NCI-H524 (cell line): ENCODE measurements at places on chromosomes 16 and 17.

DNA sequence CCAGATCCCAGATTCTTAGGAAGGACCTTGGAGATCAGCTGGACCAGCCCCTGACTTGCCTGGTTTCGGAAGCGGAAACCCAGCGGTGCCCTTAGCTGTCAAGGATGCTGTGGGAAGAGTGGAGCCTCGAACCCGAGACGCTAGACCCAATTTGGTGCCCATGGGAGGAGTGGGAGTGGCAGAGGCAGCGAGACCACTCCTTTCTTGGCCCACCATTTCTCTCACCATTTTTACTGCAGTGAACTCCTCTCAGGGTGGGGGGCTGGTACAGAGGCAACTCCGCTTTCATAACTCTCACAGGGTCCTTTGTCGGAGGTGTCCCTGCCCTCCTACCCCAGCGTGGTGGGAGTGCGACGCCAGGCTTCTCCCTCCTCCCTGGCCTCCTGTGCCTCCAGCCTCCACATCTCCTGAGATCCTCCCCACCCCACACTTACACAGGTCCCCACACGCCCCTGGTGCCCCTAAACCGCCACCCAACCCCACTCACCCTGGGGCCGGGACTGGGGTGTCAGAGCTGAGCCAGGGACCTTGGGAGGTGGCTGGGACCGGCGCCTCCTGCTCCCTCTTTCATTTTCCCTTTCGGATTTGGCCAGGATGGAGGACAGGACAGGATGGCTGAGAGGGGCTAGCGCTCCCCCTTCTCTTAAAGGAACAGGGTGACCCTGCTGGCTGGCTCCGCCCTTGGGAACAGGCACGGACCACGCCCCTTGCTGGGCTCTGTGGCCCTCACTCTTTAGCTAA lies at the start of gene GJD3:
TSS of gene GJD3 (minus strand) at position 617 of the 741 bp plus-strand sequence. CDS start 922 bp downstream, outside the sequence.
- no peak for DNase-seq

- no peak for DNase-seq
These were observed 90.5 kb downstream of the ADAMTS18 start for GRCh38 chr16:77344341-77344740.

- DNase-seq, result no peak
These were observed 34.3 kb downstream of the PITPNC1 start for GRCh38 chr17:67411397-67411796.

- DNase-seq, result no peak
These were observed 10.2 kb upstream of the C17orf78 start for GRCh38 chr17:37365589-37365988.

- no peak for DNase-seq
These were observed 226.1 kb downstream of the C16orf78 start for GRCh38 chr16:49599704-49600103.

DNA sequence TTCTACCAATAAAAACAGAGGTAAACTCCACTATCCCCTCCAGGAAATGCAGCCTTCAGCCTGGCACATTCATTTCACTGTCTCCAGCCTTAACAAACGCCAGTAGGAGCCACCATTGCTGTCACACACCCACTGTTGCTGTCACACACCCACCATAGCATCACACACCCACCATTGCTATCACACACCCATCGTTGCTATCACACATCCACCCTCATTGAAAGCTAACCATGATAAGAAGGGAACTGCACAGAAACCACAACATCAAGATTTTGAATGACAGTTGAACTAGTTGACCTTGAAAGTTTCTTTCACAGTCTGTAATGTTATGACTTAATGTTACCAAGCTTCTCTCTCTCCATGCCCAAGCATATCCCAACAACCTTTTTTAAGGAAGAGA lies 38.1 kb downstream of the SHCBP1 start:
- no peak for DNase-seq

DNA sequence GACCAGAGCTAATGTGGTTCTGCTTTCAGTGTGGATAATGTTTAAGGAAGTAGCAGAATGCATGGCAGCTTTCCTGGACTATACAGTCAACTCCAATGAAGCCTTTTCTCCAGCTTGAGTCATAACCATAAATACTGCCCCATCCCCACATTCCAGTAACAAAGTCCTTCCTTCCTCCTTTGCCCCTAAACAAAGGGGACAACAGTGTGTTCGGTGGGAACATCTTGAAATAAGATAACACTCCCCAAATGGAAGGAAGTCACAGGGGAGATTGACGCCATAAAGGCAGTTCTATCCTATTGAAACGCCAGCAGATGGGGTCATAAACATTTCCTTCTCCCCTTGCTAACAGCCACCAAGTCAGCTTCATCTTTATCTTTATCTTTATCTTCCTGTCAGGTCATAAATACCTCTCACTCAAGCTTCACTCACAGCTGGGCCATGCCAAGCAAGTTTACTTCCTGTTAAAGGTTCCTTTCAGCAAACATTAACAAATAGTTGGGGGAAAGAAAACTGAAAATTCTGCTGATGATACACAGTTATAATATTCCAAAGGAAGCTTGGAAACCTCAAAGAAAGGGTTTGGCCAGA lies 136.7 kb downstream of the SNX11 start:
- no peak for DNase-seq

DNA sequence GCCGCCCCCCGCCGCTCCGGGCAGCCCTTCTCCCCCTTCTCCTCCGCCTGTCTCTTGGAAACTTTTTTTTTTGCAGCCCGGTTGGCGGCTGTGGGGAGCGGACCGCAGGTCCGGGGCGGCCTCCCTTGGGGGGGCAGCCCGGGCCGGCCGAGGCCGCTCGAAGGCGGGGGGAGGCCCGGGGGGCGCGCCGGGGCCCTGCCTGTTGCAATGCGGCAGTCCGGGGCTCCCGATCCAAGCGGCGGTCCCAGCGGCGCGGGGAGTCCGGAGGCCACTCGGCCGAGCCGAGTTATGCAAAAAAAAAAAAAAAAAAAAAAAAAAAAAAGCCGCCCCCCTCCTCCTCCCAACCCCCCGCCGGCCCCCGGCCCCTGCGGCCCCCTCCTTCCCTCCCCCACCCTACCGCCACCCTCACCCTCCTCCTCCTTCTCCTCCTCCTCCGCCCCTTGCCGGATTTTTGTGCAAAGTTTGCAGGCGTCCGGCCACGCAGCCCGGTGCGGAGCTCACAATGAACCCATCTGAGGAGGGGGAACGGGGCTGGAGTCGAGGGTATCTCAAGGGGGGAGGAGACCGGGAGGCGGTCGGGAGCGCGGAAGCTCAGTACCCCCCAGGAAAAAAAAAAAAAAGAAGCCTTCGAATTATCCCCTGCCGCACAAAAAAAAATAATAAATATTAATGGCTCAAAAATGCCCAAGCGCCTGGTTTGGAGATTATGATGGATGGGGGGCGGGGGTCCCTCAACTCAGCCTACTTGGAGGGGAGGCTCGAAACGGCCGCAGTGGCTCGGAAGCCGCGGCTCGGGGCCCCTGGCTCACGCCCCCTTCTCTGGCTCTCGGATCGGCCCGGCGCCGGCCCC lies at the start of gene ZNF423:
TSS of gene ZNF423 (minus strand) at position 291 of the 850 bp plus-strand sequence. CDS start 338 bp downstream, outside the sequence.
- DNase-seq, result peak; percentile 53

DNA sequence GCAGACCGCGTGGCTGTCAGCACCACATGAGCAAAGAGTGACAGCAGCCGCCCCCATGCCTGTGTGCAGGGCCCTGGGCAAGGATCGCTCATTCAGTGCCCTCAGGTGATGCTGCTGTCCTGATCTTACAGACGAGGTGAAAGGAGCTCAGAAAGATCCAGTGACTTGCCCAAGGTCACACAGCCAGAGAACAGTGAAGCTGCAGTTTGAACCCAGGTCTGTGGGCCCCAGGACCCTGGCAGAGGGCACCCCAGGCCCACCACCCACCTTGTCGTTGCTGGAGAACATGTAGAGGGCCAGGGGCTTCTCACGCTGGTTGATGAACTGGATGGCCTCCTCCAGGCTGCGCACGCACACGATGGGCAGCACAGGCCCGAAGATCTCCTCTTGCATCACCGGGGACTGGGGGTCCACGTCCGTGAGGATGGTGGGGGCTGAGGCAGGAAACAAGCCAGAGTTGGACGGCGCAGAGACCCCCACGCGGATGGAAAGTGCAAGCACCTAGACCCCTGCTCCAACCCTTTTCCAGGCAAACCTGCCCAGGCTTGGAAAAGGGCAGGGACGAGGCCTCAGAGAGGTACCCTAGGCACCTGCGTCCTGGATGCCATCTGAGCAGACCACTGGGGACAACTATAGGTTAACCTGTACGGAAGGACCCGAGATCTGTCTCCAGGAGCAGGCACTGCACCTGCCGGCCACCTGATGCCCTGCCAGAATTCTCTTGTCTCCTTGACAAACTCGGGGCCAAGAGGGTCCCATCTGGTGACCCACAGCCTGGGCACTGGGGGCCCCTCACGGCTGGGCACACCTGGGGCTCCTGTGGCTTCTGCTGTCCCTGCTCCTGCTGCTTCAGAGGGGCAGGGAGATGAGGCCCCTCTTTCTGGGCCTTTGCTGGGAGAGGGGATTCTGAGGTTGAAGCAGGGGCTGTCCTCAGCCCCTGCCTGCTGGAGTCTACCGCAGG lies 8.6 kb downstream of the ALDH3A1 start:
- no peak for DNase-seq

GRCh38 chr17:61809816-61810392 lies 53.4 kb downstream of the BRIP1 start:
- no peak for DNase-seq

DNA sequence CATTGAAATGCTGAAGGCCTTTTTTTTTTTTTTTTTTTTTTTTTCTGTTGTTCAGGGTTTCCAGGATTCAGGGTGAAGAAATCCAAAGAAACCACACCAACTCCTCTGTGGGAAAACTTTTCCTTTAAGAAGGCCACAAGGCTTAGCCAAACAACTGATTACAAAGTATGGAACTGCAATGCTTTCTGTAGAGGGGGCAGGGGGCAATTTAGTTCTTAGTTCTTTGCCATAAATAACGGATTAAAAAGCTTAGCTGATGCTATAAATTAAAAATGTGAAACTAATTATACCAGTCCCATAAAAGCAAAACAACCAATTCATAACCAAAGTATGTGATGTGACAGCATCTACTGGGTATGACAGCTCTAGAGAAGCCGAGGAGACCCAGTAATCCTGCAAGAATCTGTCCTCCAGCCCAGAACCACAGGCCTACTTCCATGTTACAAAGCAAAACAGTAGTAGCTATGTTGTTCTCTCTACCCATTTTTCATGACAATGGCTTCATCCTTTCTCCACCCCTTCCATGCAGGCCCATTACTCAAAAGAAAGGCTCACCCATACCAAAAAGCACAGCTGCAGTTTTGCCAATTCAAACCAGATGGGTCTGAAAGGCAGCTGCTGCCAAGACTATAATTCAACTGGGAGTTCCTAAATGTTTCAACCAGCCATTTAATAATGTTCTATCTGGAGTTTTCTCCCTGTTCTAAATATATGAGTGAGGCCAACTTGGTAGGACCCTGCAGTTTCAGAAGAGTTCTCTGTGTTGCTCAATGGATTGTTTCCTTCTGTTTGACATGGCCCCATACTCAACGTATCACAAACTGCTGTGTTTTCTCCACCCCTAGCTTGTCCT lies 167.1 kb upstream of the ZFHX3 start:
- DNase-seq, result no peak

- DNase-seq, result peak; percentile 93
These were observed 171.0 kb downstream of the KATNIP start for GRCh38 chr16:27720731-27721530.

GRCh38 chr17:79808763-79809529 lies 12.1 kb upstream of the CBX8 start:
- no peak for DNase-seq

GRCh38 chr17:1413281-1413791 lies 13.3 kb upstream of the YWHAE start:
- DNase-seq, result no peak

GRCh38 chr16:72896485-72897118 lies 151.3 kb downstream of the ZFHX3 start:
- no peak for DNase-seq

GRCh38 chr16:66447491-66447890 lies 20.4 kb downstream of the BEAN1 start:
- no peak for DNase-seq

GRCh38 chr16:56174411-56174810 lies 16.9 kb upstream of the GNAO1 start:
- DNase-seq, result no peak

- DNase-seq, result no peak
These were observed 54.8 kb downstream of the RAP1GAP2 start for GRCh38 chr17:2850991-2851390.

DNA sequence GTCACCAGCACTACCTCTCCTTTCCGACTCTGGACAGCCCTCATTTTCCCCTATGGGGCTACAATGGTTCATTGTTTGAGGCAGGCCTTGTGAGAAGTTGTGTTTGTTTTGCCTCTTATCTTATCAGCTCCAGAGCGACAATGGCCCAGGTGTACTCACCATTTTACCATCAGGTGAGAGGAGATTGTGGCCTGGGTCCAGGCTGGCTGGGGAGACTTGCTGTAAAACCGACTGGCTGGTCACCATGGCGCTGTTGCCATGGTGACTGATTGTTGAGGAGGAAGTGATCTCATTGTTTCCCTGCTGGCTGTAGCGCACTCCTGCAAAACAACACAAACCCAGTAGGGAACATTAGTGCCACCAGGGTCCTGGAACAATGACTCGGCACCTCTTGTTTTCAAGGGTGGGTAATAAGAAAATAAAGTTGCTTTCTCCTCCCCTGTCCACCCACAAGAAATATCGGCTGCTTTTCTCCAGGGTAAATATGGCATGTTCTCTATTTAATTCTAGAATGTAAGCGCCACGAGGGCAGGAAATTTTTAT lies 34.4 kb downstream of the HNF1B start:
- peak; percentile 43 for DNase-seq

DNA sequence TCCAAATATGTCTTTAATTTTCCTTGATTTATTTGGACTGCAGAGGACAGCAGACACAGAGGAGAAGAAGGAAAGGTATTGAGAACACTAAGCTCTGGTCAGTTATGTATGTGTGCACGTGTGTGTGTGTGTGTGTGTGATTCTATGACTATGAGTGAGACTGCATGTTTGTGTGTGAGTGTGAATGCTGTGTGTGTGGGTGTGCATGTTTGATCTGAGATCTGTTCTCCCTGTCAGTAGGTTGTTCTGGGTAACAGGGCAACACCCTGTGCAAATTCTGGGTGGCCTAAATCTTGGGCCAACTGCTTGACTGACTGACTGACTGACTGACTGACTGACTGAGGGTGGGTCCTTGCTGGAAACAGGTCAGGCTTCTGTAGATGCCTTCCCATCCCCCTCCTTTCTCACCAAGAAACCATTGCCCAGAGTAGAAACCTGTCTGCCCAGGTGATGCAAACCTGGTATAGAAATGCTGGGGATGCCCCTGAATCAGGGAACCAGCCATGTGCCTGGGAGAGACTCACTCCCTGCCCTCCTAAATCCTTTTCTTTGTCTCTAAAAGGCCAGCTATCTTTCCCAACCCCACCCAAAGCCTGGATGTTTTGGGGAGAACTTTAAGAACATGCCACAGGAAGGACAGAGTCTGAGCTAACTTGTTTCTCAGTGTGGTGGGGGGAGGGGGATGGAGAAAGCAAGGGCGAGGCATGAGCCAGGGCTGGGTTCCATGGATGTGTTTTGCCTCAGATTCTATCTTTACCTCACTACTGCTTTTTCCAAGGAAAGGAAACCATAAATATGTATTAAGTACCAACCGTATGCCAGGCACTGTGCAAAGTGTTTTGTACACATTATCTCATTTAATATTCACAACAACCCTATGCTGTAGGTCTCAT lies 4.5 kb upstream of the NR1D1 start:
- no peak for DNase-seq

GRCh38 chr16:75097941-75098901 lies 18.4 kb downstream of the LDHD start:
- DNase-seq, result no peak

GRCh38 chr17:81966343-81967243 lies 5.6 kb upstream of the NOTUM start:
- DNase-seq, result peak; percentile 96
